Activated CD4-positive, CD25-positive, alpha-beta regulatory T cell treated with anti-CD3 and anti-CD28 coated beads, Interleukin-2, amount 50 U/mL, for 24 hours (primary cell): ENCODE measurements at places on chromosomes 12 and 14.
A peak's percentile ranks its signal among the peaks of the same experiment; 100 is the strongest.

- no peak for ATAC-seq
Observed at GRCh38 chr14:68860771-68861170, 67.9 kb upstream of the ZFP36L1 start.

DNA sequence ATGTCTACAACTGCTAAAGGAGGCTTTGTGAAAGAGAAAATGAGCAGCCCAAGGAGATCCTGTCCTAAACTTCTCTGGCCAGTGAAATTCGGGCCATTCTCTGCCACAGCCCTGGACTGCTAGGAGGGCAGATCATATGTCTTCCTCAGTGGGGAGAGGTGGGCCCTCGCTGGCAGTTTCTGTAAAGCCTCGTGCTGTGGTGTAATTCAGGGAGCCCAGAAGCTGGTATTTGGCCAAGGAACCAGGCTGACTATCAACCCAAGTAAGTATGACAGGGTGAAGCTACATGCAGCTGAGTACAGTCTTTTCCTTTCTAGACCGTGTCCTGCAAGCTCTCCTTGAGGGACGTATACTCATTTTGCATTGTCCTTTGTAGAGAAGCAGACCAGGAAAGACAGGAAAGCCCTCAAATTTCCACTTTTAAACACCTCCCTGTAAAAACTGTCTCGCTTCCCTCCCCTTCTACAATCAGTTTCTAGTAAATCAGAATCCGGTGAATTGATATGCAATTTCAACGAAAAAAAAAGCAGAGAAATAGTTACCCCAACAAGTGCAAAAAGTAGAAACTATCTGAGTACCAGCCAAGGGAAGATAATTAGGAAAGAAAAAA is 106.8 kb downstream of the DAD1 start:
- ATAC-seq, result no peak

- ATAC-seq, result no peak
Observed at GRCh38 chr12:105670672-105671071, 340.2 kb downstream of the C12orf75 start.

DNA sequence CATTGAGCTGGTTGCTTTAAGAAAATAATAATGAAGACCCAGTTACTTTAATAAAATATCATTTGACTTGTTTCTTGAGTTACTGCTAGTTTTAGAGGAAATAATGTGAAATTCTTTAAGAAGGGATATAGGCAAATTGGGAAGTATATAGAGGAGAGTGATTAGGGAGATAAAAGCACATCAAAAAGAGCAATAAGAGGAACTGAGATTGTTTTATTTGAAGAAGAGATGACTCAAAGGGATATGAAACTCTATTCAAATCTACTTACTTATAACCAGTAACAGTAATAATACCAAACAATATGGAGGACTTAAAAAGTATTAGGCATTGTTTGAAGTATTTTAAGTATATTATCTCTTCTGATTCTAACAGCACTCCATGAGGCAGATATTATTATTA is 37.1 kb downstream of the LRRK2 start:
- ATAC-seq, result no peak

GRCh38 chr14:87877877-87878276 is 115.1 kb downstream of the GALC start:
- no peak for ATAC-seq

DNA sequence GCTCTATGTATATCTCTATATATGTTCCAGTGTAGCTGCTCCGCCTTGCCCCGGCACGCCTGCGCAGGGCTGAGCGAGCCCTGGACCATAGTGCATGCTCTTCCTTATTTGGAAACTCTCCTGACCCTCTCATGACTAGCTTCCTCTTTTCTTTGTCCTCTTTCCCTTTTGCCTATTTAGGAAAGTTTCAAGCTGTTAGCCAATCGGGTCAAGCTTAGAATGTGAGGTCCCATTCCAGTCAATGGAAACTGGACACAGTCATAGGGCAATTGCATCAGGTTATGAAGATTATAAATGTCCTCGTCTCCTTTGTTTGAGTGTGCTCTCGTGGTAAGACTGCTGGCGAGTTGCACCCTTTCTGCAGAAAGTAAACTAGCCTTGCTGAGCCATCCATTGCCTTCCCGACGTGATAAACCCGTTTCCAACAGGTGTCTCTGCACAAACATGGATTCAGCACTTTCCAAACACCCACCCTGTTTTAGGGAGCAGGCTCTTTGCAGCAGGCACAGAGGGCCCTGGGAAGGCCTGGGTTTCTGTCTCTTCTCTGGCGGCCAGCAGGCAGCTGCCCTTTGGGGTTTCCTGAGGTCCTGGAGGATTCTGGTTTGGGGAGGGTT is 30.9 kb downstream of the CCDC92 start:
- ATAC-seq, result no peak

DNA sequence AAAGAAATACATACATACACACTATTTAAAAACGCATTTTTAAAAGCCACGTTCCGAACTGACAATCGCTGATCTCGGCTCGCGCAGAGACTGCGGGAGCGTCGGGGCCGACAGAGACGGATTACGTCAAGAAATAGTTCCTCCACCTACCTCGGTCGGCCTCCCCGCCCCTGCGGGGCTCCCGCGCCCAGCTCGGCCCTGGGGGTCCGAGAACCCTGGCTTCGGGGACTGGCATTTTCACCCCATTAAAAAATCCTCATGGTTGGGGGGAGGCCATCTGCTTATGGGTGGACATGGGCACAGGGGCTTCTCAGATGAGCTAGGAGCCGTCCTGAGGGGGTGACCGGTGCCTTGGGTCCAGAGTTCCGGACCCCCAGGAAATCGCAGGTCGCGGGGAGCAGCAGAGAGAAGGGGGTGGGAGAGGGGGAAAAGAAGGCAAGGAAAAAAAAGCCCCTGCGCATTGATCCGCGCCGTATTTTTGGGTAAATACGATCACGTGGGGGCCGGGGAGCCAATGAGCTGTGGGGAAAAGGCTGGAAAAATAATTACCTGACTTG is 324 bp upstream of the HOXC9 start:
- ATAC-seq, result no peak

- ATAC-seq, result no peak
Observed at GRCh38 chr14:95885278-95885677, 8.6 kb downstream of the TUNAR start.

- ATAC-seq, result peak; percentile 74
Observed at GRCh38 chr14:104650057-104650980, 39.1 kb upstream of the INF2 start.

DNA sequence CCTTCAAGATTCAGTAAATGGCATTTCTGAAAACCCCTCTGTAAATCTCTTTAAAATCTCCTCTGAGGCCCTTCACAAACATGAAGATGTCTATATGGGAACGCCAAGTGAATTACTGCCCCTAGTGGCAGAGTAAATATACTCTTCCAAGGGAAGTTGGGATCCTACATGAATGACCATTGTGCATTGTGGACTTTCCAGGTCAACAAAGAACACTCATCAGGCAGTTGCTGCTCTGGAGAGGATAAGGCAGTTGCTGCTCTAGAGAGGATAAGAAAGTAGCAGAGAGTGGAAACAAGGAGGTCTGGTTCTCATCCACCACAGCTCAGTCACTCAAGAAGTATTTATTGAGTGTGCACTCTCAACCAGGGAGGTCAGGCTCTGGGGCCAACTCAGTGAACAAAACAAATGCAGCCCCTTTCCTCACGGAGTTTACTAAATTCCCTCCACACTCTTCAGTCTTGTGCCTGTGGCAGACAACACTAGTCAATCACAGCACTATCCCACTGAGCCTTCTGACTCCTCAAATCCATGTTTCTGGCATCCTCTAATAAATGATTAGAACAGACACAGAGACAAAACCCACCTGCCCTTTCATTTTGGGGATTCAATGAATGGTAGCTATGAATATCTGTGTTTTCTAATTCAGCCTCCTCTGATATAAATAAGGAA is 52.9 kb downstream of the SVOP start:
- no peak for ATAC-seq

GRCh38 chr12:12501121-12501520 is 61.5 kb downstream of the DUSP16 start:
- peak; percentile 18 for ATAC-seq

- no peak for ATAC-seq
Observed at GRCh38 chr12:99224237-99224636, 423.3 kb upstream of the GARIN6 start.

DNA sequence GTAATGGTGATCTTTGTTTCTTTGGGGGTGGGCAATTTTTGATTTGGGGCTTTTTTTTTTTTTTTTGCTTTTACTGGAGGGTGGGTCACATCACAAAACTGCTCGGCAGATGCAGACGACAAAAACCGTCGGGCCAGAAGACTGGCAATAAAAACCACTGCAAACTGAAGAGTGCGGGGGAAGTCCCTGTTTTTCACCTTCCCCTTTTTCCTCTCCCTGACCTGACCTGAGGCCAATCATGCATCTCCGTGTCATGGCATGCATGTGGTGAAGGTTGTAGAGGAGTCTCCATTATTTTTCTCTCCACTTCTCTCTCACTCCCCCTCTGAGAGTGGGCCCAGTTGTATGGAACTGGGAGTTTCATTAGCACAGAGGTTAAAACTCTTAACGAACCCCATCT is 57.5 kb downstream of the AP5M1 start:
- ATAC-seq, result no peak

DNA sequence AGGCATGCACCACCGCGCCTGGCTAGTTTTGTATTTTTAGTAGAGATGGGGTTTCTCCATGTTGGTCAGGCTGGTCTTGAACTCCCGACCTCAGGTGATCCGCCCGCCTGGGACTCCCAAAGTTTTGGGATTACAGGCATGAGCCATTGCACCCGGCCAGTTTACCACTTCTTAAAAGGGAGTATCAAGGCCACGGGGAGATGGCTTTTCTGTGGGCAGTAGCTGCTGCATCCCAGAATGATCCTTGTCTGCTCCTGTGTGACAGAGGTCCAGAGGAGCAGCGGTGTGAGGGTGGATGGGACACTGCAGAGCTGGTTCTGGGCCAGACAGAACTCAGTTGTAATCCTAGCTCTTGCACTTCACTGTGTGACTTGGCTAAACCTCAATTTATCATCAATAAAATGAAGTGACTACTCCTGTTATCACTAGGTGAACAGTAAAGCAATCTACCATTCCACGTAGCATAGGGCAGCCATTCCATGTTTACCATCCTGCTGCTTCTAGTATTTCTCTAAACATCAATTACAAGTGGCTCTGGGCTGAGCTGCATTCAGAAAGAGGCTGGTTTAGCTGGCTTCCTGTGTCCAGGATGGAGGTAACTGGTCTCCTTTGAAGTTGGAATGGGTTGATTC is 3.0 kb upstream of the NPFF start:
- ATAC-seq, result no peak

DNA sequence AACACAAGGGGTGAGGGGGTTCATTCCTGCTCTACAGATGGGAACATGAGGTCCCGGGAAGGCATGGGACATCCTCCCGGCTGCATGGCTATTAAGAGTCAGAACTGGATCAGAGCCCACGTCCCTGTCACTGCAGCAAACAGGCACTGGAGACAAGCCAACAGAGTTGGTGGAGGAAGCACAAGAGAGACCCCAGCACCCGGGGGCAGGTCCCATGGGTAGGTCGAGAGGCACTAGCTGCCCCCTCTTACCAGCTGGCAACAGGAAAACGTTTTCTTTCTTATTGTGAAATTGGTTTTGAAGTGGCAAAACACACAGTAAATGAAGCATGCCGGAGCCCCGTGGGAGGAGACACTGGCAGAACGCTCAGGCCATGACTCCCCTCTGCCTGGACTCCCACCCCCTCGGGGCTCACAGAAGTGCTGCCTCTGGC is 43.6 kb downstream of the SYNE3 start:
- ATAC-seq, result no peak

- no peak for ATAC-seq
Observed at GRCh38 chr14:99961826-99962518, 103.2 kb upstream of the EVL start.

GRCh38 chr12:6887460-6887859 is 14.4 kb upstream of the SPSB2 start:
- ATAC-seq, result no peak

- no peak for ATAC-seq
Observed at GRCh38 chr14:44741431-44741830, 220.3 kb downstream of the KLHL28 start.

DNA sequence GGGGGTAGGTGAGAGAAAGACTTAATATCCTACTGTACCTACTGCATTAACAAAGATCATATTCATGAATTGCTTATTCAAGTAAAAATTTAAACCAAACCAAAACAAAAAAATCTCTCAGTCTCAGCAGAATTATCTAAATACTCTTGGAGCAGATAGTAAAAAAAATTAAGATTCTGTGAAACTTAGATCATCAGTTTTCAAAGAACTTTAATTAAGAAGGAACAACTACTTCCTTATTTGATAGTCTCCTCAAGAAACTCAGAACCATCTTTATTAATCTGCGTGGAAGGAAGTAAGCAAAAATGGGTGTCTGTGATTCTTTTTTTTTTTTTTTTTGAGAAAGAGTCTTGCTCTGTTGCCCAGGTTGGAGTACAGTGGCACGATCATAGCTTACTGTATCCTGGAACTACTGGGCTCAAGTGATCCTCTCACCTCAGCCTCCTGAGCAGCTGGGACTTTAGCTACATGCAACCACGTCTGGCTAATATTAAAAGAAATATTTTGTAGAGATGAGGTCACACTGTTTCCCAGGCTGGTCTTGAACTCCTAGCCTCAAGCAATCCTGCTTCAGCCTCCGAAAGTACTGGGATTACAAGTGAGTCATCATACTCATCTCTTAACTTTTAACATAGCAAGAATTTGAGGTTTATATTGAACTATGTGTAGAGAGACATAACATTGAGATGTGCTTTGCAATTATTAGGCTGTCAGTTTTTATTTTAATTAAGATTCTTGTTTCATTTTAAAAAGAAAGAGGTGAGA is 37.4 kb downstream of the GAS2L3 start:
- no peak for ATAC-seq

DNA sequence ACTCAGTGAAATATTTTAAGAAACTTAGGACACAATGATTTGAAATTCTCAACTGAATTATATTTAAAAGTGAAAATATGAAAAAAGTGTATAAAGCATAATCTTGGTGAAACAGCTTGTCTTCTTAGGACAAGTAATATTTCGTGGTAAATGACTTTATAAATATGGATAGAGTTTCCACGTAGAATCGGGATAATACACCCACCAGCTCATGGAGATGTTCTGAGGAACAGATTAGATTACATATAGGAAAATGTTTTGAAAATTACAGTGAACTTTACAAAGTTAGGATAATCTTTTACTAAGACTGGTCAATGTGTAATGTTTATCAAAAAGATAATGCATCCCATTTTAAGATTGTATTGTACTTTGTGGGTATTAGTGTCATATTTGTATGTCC is 25.6 kb upstream of the MYF6 start:
- no peak for ATAC-seq

DNA sequence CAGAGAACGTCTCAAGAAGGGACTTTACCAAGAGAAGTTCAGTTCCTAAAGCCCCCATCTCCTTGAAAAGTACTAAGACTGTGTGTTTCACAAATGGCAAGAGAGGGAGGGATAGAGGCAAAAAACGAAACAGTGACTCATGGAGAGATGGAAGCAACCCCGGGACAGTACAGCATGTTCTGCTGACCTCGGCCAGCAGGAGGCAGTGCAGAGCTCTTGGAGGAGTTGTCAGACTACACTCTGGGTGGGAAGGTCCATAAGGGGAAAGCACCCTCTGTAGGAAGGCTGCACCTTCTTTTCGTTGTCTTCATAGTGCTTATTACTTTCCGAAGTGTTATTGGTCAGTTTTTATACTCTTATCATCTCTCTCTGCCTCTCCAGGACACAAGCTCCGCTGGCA is 525.2 kb upstream of the CCDC196 start:
- peak; percentile 81 for ATAC-seq
